ENCODE measurements at places on chromosomes 11 and 22.

DNA sequence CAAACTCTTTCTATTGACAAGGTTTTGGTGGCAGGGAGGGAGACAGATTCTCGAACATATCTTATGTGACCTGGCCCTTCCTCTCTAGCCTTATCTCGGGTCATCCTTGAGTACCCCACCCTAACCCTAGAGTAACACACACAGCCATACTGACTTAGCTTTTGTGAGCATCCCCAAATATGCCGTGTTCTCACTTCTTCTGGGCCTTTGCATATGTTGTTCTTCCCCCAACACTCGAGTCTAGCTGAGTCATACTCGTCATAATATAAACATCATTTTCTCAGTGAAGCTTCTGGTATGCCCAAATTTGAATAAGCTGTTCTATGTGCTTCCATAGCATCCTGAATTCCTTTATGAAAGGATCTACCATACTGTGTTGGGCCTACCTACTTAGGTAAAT lies 8.0 kb downstream of the TTC17 start:
- DNase-seq: no peak

- no peak for DNase-seq
These were observed 106.7 kb downstream of the MORC2 start for GRCh38 chr22:30861688-30862552.

DNA sequence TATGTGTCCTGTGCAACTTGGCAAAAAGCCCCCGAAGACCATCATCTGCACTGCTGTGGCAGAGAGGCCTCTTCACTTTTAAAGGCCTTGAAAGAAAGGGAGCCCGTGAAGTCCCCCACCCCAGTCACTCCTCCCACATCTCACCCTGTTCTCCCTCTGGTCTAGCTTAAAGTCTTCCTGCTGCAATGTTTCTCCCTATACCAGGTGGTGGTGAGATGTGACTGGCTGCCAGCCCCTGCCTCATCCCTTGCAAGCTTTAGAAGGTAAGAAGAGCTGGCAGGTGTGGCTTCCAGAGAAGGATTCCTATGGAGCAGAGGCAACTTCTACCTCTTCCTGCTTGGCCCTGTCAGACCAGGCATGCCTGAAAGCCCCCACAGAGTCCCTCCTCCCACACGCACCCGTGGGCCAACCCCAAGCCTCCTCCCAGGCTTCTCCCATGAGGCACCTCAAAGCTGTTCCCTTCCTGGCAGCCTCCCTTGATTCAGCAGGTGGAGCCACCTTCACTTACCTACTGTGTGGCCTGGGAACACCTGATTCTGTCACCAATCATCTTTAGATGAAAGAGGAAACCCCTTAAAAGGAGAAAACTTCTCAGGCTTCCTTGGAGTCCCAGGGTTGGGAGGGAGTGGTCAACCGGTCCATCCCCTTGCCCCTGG lies 4.0 kb upstream of the TRIM29 start:
- no peak for DNase-seq

- no peak for DNase-seq
These were observed 51.4 kb upstream of the ANO1 start for GRCh38 chr11:70026726-70027125.

- peak; percentile 40 for DNase-seq
These were observed 86.3 kb downstream of the CCDC83 start for GRCh38 chr11:85941380-85941973.

- no peak for DNase-seq
These were observed 40.1 kb upstream of the LYVE1 start for GRCh38 chr11:10608584-10608983.

- no peak for DNase-seq
These were observed 42.6 kb upstream of the IGSF9B start for GRCh38 chr11:133999355-133999754.

DNA sequence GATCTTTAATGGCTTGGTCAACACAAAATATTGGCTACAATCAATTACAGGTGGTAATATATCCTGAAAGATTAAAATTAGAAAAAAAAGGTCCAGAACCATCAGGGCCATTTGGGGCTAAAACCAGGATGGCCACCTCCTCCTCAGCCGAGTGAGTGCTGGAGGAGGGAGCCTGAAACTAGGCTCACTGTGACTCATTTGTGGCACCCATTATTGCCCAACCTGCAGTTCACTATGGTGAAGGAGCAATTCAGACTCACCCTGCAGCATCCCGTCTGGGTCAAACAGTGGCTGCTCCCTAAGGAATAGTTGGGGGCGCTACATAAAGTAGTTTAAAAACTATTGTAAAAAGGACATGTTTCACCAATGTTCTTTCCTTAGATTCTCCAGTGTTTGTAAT lies 60.7 kb downstream of the GLYATL1 start:
- DNase-seq: no peak

GRCh38 chr11:83119216-83119615 lies 37.7 kb upstream of the PCF11 start:
- no peak for DNase-seq

DNA sequence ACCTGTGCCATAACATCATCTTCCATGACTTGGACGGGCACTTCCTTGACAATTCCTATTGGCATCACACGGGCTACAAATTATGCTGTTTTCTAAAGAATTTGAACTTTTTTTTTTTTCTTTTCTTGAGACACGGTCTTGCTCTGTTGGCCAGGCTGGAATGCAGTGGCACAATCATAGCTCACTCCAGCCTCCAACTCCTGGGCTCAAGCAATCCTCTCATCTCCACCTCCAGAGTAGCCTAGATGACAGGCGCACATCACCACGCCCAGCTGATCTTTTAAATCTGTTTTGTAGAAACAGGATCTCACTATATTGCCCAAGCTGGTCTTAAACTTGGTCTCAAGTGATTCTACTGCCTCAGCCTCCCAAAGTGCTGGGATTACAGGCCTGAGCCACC lies 3.3 kb upstream of the CRYBB3 start:
- DNase-seq: no peak

DNA sequence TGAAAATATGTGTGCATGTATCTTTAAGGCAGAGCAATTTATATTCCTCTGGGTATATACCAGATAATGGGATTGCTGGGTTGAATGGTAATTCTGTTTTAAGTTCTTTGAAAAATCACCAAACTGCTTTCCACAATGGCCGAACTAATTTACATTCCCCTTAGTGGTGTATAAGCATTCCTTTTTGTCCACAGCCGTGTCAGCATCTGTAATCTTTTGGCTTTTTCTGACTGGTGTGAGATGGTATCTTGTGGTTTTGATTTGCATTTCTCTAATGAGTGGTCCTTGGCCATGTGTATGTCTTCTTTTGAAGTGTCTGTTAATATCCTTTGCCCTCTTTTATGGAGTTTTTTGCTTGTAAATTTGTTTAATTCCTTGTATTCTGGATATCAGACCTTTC lies 24.3 kb downstream of the CCDC15 start:
- DNase-seq: no peak

DNA sequence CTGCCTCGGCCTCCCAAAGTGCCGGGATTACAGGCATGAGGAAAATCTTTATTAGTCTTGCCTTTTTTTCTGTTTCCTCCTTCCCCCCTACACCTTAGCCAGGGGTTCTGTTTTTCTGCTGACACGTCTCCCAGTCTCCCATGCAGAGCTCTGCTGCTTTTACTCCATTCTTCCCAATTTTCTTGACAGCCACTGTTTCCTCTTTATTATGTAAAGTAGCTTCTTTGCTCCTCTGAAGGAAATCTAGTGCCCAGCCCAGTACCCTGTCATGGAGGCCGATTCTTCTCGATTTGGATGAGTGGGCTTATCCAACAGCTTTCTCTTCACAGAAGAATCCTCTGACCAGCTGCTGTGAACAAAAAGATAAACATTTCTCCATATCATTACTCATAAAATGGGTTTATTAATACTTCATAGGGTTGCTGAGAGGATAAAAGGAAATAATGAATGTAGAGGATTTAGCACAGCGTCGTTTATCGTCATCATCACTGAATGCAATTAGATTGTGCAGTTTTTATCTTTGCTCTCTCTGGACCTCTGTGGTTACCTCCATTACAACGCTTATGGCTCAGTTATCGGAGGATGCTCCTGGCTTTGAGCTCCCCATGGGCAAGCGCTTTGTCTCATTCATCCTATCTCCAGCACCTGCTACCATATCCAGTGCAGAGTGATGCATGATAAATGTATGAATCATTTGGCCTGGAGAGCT lies 375.6 kb upstream of the C11orf87 start:
- no peak for DNase-seq

DNA sequence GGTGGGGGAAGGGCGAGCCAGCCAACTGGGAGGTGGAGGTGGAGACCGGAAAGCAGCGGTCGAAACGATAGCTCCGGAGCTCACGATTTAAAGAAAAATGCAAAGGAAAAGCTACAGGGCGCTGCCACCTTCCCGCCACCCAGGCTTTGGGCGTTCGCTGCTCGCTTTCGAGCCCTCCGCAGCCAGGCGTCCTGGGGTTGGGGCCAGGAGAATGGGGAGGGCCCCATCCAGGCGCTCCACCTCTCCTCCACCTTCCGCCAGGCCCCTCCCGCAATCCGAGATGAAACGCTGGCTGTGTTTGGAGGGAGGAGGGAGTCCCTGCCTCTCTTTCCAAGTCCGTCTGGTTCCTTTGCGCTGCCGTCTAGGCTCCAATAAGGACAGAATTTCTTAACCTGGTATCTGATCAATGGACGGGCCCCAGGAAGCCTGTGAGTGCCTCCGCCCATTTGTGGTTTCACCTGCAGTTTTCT lies 483 bp upstream of the ABTB2 start:
- no peak for DNase-seq

- DNase-seq: no peak
These were observed 104.9 kb downstream of the MTNR1B start for GRCh38 chr11:93074352-93074751.

- DNase-seq: no peak
These were observed 9.9 kb upstream of the MYEOV start for GRCh38 chr11:69284081-69284511.

DNA sequence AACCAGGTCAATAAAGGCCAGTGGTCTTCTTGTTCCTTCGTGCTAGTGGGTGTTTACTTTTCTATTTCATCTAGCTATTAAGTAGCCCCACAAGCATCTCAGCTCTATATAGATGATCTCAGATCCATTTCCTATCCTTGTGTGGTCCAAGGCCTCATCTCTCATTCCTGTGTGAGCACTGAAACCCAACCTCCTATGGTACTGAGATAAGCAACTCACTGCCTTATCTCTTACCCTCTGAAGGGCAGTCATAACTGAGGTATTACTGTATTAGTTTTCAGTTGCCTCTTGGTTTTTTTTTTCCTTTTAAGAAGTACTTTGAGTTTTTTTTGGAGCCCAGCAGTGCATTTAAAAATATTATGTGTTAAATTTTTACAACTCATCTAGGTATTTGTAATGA lies 28.3 kb downstream of the ACER3 start:
- DNase-seq: no peak

DNA sequence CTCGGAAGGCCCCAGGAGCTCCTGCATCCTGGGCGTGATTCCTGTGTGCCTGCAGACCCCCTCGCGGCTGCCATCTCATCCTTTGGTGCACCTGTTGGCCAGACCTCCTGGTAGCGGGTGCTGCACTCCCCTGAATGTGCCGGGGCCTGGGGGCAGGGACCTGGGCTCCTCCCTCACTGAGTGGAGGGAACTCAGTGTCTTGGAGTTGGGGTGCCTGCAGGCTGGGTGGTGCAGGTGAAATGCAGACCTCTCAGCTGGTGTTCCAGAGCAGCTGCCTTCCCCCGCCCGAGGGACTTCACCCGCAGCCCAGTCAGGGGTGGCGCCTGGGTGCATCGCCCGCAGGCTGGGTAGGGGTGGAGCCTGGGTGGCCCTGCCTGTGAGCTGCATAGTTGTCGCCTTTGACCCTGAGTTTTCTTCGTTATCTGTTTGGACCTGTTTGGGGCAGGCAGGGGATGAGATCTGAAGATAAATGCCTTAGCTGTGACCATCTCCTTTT lies 31.4 kb downstream of the LRP5 start:
- DNase-seq: no peak

- no peak for DNase-seq
These were observed 49.8 kb upstream of the PLET1 start for GRCh38 chr11:112310419-112310818.

GRCh38 chr11:20020716-20021115 lies 139.6 kb downstream of the DBX1 start:
- no peak for DNase-seq

- DNase-seq: no peak
These were observed 7.4 kb upstream of the INCENP start for GRCh38 chr11:62116451-62116850.

- peak; percentile 67 for DNase-seq
These were observed 714 bp downstream of the SDF2L1 start for GRCh38 chr22:21642584-21643448.

- no peak for DNase-seq
These were observed 177.3 kb upstream of the C11orf58 start for GRCh38 chr11:16561150-16561549.

DNA sequence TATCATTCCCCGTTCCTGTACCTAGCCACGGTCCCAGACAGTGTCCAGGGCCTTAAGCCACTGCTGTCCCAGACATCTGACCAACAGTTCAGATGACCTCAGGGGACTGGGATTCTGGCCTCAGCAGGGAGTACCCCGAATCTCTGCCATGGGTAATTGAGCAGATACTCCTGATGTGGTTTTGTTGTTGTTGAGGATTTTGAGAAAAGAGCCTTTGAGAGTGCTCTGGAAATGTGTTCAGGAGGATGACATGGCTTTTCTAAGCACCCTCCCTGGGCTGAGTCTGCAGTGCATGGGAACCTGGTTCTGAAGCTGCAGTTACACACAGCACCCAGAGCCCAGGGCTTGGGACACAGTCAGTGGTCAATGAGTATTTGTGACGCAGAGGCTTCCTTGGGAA lies 30.4 kb downstream of the ADAMTS15 start:
- DNase-seq: no peak

DNA sequence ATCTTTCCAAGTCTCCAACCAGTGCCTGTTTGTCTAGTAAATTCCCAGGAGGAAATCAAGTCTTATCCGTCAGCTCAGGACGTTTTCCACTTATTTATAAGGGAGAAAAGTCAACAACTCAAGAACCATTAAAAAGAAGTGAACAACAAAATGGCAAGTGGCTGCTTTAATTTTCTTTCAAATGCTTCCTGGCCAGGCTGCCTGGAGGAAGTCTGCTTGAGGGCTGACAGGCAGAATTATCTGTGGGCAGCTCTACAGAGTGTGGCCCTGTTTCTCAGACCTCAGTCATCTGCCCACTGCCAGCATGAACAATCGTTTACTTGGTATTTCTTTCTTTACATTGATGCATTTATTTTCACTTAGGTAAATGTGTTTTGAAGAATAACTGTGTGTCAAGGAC lies 281.9 kb upstream of the ISX start:
- DNase-seq: no peak

DNA sequence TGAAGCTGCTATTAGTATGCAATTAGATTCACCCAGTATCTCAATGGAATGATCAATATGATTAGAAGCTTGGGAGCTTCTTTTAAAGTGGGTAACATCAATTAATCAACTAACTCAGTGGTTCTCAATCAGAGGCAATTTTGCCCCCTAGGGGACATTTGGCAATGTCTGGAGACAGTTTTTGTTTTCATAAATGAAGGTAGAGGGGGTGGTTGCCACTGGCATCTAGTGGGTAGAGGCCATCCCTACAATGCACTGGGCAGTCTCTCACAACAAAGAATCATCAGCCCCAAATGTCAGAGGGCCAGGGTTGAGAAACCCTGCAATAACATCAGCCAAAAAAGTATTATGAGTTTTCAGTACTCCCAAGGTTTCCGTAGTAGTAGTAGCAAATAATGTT lies 5.9 kb upstream of the AMOTL1 start:
- DNase-seq: no peak

- DNase-seq: no peak
These were observed 51.0 kb downstream of the SVIP start for GRCh38 chr11:22778642-22779041.

GRCh38 chr11:68099474-68100405 lies 21.4 kb downstream of the CHKA start:
- DNase-seq: peak; percentile 42

- no peak for DNase-seq
These were observed 1033.9 kb downstream of the TBC1D22A start for GRCh38 chr22:47796128-47796908.

GRCh38 chr11:95306801-95307200 lies 75.8 kb upstream of the SESN3 start:
- DNase-seq: no peak

All from activated CD4-positive, alpha-beta T cell treated with anti-CD3 and anti-CD28 coated beads, Interleukin-2, amount 10 ng/mL, durations not matched to agents 7 days and 5 days (primary cell).